Type B pancreatic cell (in vitro differentiated cells): ENCODE measurements at places on chromosomes 16 and 17. TPM values are rescaled to one million over a fixed set of nuclear protein-coding genes. Genes with fewer than 3 reads are reported as not detected.

DNA sequence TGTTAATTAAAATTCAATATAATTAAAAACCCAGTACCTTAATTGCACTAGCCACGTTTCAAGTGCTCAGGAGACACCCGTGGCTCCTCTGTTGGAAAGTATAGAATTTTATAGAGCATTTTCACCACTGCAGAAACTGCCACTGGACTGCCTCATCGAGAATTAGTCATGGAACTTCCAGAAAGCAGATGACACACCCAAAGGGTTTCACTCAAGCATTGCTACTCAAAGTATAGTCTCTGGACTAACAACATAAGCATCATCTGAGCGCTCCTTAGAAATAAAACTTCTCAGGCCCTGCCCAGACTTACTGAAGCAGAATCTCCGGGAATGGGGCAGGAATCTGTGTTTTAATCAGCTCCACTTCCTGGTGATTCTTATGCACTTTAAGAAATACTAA lies 63.5 kb upstream of the GPR139 start:
- no peaks in the 10 kb centered on the region for H3K36me3 ChIP-seq
- no peak overlapping the region for H3K4me3 ChIP-seq
- no peak for DNase-seq
- H3K27ac ChIP-seq, result no peak overlapping the region

DNA sequence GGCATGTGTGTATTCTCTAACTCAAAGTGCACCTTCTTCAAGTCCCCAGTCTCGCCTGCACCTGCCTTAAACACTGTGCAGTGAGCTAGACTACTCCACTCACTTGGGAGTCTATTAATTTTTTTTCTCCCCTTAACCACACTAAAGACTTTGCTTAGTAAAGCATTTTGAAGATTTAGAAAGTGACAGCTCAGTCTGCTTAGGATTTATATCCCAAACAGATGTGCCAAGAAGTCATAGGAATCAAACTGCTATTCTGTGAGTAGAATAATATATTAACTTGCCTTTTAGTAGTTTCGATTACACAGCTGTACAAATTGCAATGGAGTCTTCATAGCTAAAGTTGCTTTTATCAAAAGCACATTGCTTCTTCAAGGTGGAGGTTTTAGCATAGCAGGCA lies 47.2 kb upstream of the MED13 start:
- no peaks in the 10 kb centered on the region for H3K4me1 ChIP-seq
- no peak for DNase-seq
- H3K27me3 ChIP-seq, result no peaks in the 10 kb centered on the region
- H3K4me3 ChIP-seq, result no peak overlapping the region
- H3K27ac ChIP-seq, result no peak overlapping the region
- H3K36me3 ChIP-seq, result no peaks in the 10 kb centered on the region

GRCh38 chr17:4970273-4970672 lies 2.7 kb upstream of the SPAG7 start:
- peaks cover 26% of the 10 kb centered on the region for H3K36me3 ChIP-seq
- no peaks in the 10 kb centered on the region for H3K27me3 ChIP-seq
- DNase-seq, result no peak
- peak overlapping the region; percentile 66 for H3K27ac ChIP-seq
- peaks cover 38% of the 10 kb centered on the region for H3K4me1 ChIP-seq

DNA sequence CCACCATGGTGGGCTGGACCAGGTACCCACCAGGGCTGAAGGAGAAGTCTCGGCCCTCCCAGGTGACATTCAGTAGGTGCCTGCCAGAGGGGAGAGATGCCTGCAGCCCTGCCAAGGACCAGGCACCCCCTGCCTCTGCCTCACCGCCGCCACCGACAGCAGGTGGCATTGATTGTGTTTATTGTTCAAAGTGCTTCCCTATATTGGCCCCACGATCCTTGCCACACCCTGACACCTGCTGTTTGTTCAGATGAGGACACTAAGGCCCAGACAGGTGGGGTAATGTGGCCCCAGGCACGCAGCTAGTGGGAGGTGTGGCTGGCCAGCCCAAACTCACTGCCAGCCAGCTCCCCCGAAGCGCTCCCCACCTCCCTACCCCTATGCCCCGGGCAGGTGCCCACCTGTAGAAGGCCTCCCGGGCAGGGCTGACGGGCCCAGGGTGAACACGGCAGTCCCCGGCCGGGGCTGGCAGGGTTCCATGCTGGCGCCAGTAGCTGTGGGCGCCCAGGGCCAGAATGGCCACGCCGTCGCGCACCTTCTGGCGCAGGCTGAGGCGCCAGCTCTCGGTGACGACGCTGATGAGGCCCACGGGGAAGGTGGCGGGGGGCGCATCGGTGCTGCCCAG lies 8.0 kb downstream of the GRIN2C start:
- no peak overlapping the region for H3K27ac ChIP-seq
- H3K4me3 ChIP-seq, result no peak overlapping the region
- no peak for DNase-seq

DNA sequence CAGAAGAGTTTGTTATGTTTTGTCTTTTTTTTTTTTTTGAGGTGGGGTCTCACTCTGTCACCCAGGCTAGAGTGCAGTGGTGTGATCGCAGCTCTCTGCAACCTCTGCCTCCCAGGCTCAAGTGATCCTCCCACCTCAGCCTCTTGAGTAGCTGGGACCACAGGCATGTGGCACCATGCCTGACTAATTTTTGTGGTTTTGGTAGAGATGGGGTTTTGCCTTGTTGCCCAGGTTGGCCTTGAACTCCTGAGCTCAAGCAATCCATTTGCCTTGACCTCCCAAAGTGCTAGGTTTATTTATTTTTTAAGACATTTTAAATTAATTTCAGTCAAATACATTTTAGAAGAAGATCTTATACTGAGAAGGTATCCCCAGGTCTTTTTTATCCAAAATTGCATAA lies 366.7 kb downstream of the KCNJ2 start:
- H3K27me3 ChIP-seq, result no peaks in the 10 kb centered on the region
- no peaks in the 10 kb centered on the region for H3K36me3 ChIP-seq
- DNase-seq, result no peak
- no peaks in the 10 kb centered on the region for H3K4me1 ChIP-seq
- H3K4me3 ChIP-seq, result no peak overlapping the region

Gene CLEC18A
- total RNA-seq, result 2.6 and 5.4 TPM in 2 replicates

Gene NPIPA1
- total RNA-seq, result 84.4 and 199 TPM in 2 replicates
